ENCODE measurements at places on chromosomes 4 and X.
A peak's percentile ranks its signal among the peaks of the same experiment; 100 is the strongest.

DNA sequence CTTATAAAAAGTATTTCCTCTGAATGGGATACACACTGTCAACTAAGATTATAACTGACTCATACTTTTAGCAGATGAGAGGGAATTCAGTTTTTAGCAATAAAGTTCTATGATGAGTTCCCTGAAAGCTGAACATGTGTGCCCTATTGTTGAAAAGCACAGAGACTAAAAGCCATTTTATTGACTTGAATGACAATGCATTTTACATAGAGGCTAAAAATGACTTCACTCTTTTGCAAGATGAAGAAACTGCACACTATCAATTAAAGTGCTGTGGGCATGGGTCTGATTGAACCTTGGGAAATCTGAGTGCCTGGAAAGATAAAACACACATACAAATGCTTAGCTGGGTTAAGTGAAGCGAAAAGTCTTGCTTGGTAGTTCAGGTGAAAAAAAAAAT is 633.4 kb downstream of the PDHA2 start:
- DNase-seq, result no peak

DNA sequence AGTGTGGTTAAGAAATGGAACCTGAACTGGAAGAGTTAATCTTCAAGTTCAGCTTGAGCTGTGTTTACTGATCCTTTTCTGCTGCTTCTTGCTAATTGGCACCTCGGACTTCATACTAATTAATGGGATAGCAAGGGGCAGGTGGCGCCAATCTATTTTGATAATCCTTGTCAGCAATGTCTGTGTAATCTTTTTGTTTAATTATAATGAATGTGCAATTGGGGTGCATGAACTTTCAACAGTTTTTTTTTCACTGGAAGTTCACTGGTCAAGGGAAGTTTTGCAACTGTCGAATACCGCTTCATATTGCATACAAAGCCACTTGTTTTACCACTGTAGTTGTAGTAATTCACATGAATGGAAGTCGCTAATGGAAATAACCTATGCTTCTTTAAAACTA is 261.0 kb downstream of the BMPR1B start:
- DNase-seq, result no peak

- DNase-seq, result no peak
These were observed 369.5 kb downstream of the PPP3CA start for GRCh38 chr4:100977746-100978397.

- peak; percentile 27 for DNase-seq
These were observed 10.0 kb downstream of the CLCN4 start for GRCh38 chrX:10166731-10167151.

GRCh38 chr4:151688003-151688784 is 72.6 kb downstream of the GATB start:
- DNase-seq, result no peak

- no peak for DNase-seq
These were observed 14.9 kb downstream of the NRK start for GRCh38 chrX:105837232-105837631.

DNA sequence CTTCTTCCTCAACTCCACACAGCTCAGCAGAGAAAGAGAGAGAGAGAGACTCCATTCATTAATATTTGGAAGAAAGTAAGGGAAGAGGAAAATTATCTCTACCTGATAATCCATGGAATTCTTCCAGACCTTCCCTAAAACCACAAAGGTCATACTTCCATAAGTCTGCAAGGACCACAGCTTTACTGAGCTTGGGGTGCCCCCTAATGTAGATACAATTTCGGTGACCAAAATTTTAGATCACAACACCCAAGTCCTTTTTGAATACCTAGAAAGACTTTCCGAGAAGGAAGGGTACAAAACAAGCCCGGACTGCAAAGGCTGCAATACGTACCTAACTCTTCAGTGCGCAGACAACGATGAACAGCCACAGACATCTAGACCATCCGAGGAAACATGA is 523.9 kb downstream of the GLUD2 start:
- no peak for DNase-seq

GRCh38 chr4:189773909-189774308 is 166.8 kb upstream of the FRG1 start:
- no peak for DNase-seq

- peak; percentile 88 for DNase-seq
These were observed at the start of gene NAAA for GRCh38 chr4:75940692-75941253. TSS of gene NAAA (minus strand) at chr4:75941013. CDS start at chr4:75940949, 64 bp downstream.

All from stimulated activated CD4-positive, alpha-beta T cell treated with anti-CD3 and anti-CD28 coated beads, Interleukin-15, amount 100 ng/mL, for 24 hours (primary cell).